Anterior cingulate cortex (tissue), 58 donors: ENCODE measurements at places on chromosomes 12 and 14.
A peak's percentile ranks its signal among the peaks of the same experiment; 100 is the strongest.

- no peak for DNase-seq
These were observed 97.8 kb downstream of the LGMN start for GRCh38 chr14:92650581-92651105.

- DNase-seq: no peak
These were observed 38.4 kb downstream of the SLCO1A2 start for GRCh38 chr12:21296348-21296747.

- no peak for DNase-seq
These were observed 79.1 kb downstream of the GRIP1 start for GRCh38 chr12:66599816-66600215.

- peak; percentile 67 for DNase-seq
These were observed at the start of gene DBX2 for GRCh38 chr12:45050751-45051571. Gene DBX2, minus strand, starts transcription at chr12:45051099. Its CDS starts 172 bp downstream, at chr12:45050927.

GRCh38 chr12:19430988-19431387 lies 8.3 kb upstream of the AEBP2 start:
- DNase-seq: no peak

DNA sequence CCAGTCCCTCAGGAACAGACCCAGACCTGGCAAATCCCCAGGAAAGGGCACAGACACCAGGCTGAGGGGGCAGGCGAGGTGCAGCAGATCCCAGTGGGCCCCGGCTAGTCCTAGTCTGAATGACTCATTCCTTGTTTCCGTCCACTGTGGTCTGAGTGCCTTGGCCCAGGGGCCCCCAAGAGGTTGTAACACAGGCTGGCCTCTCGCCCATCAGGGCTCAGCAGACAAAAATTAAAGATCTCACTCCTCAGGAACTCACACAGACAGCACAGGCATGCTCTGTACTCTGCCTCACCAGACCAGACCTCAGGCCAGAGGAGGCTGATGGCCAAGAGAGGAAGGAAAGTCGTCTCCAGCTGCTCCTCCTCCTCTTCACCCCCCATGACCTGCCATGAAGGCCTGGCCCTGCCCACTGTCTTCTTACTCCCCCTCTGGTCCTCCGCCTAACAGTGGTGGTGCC lies 7.7 kb upstream of the LTBP2 start:
- DNase-seq: no peak

- DNase-seq: no peak
These were observed 137.6 kb upstream of the TBX3 start for GRCh38 chr12:114821570-114821969.

GRCh38 chr12:50051101-50051806 lies 6.1 kb upstream of the ASIC1 start:
- no peak for DNase-seq

DNA sequence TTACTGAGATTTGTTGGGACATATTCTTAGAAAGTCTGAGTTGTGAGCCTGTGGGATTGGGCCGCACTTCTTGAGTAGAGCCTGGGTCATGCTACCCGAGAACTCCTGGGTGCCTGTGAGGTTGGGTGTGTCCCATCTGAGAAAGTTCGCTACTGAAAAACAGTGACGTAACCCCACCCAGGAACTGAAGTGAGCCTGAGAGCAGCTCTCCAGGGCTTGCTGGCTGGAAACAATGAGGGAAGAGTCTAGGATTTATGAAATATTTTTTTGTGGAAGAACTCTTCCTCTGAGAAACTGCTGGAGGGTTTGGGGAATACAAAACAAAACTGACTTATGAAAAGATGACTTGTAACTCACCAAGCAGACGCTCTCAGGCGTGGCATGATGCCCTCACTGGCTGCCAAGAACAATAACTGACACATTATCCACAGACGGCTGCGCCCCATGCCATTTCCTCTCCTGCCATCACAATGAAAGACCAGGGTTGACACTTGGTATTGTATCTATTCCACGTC lies 69.2 kb downstream of the RASSF3 start:
- no peak for DNase-seq

- DNase-seq: no peak
These were observed 156.8 kb downstream of the GLT1D1 start for GRCh38 chr12:129009833-129010622.

- DNase-seq: no peak
These were observed 53.2 kb downstream of the ATG2B start for GRCh38 chr14:96309896-96310330.

- DNase-seq: no peak
These were observed 110.0 kb upstream of the CPM start for GRCh38 chr12:69042970-69043369.

DNA sequence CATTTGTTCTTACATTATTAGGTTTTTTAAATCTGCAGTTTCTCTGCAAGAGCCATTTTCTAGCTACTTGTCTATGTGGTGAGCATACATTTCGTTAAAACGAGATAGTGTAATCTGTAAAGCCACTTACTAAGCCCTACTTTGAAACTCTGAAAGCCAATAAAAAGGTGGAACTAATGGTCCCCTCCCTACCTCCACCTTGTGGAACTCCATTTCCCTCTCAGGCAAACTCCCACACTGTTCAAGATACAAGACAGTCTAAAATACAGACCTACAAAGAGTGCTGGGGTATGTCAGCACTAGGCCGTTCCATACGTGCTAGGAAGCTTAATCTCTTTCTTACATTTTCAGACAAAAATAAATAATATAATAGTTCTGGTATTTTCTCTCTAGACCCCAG lies 74.1 kb downstream of the DUSP6 start:
- no peak for DNase-seq

GRCh38 chr14:86989285-86989684 lies 1003.7 kb downstream of the GALC start:
- no peak for DNase-seq

- no peak for DNase-seq
These were observed 2.1 kb upstream of the ATP23 start for GRCh38 chr12:57939291-57939690.

- DNase-seq: no peak
These were observed 108.3 kb downstream of the SEC23A start for GRCh38 chr14:38994731-38995130.

DNA sequence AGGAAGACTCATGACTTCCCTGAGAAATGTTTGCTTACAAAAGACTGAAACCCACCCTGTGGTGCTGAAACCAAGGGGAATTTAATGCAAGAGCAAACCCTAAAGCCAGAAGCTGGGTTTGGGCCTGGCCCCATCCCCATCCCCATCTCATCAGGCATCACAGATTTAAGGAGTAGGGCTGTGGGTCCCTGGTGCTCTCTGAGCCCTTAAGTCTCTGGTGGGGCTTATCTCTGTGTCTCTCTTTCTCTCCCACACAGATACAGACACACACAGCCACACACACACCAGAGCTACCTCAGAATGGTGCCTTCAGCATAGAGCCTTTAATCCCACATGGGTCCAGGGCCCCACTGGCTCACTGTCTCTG lies 237.1 kb downstream of the SLC41A2 start:
- DNase-seq: no peak

GRCh38 chr12:25433024-25433423 lies 120.1 kb downstream of the LMNTD1 start:
- DNase-seq: no peak
